GM20000 (cell line): ENCODE measurements at places on chromosomes 7 and 10.

DNA sequence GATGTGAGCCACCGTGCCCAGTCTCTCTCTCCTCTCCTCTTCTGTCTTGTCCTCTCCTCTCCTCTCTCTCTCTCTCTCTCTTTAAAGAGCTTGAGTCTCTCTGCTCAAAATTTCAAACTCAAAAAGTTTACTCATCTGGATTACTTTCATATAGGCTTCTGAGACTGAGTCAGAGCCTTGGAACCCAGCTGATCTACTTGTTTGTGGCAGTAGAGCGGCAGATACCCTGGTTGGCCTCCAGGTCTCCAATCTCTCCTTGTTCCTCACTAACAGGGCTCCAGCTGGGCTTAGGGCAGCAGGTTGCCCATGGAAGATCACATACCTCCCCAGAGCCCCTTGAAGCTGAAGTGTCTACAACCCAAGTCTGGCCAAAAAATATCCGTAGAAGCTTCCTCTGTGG lies 51.0 kb downstream of the HHEX start:
- no peak for DNase-seq

GRCh38 chr10:12919574-12919973 lies 81.9 kb downstream of the CCDC3 start:
- no peak for DNase-seq

DNA sequence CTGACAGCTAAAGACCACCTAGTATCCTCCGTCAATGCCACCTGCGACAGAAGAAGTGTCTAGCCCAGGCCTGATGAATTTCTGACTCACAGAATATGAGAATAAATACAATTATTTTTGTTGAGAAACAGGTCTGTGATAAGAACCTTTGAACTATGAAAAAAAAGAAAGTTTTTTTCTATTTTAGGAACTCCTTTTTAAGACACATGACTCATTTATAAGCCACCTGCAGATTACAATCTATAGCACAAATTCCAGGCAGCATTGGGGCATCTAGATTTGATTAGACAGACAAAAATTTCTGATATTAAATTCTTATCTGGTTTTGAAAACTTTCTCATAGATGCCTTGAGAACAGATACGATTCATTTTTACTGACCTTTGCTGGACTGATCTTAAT lies 256.7 kb upstream of the LYZL1 start:
- no peak for DNase-seq

DNA sequence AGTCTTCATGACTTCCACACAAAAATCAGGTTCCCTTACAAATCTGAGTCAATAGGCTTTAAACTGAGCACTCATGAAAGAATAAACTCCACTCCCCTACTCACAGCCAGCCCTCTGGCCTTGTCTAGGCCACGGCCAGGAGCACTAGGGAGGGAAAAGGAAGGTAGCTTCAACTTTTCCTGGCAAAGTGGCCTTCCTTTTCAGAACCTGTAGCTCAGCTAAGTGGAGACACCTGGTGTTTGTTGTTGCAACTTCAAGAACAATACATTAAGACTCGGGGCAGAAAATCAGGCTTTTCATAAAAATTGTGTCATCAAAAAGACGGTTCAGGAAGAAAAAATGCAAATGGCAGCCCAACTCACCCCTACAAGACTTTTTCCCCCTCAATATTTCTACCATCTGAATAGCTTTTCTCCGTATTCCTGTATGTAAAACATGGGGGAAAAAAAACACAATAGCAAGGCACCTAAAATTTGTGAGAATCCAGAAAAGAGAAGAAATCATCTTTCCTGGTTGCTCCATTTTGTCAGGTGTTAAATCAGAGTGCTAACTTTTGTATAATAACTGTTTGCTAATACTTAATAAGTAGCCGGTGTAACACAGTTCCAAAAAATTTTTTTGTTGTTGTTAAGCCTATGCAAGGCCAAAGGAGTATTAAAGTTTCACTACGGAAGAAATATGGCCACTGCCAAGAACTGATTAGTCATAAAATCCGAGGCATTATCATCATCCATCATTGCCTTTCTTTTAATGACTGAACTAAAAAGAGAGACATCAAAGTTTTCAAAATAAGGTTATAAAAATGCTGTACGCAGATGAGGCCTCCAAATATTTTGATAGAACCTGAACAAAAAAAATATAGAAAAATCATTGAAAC lies 66.2 kb upstream of the ARID5B start:
- peak; percentile 23 for DNase-seq

- DNase-seq = no peak
Observed at GRCh38 chr7:114787556-114787955, 134.3 kb upstream of the MDFIC start.

DNA sequence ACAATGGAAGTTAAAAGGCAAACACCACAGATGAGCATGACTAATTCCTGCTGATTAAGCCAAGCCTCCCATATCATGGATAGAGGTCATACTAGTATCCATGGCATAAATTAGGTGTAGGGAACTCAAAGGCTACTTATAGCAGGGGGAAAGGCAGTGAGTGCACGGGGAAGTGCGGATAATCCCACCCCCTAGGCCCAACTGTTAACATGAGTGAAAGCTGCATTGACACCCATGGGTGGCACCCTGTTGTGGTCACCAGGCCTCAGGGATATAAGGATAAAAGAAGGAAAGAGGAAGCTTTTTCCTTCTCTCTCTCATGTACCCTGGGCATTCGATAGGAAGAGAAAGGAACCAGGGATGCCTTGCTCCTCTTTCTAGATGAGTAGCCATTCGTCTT lies 161.9 kb downstream of the DGKB start:
- DNase-seq = no peak

DNA sequence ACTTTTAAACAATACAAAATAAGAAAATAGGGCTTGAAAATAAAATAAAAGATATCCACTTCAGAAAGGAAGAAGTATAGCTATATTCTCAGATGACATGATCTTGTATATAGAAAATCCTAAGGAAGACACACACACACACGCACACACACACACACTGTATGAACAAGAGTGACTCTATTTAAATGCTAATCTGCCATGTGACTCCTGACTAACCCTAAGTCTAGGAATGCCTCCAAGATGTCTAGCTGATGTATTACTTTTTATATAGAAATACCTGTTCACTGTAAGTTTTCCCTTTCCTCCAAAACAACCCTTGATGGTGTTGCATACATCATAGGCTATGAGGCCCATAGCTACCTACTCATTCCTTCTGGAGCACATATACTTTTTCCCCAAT lies 173.1 kb upstream of the LRRTM3 start:
- no peak for DNase-seq

DNA sequence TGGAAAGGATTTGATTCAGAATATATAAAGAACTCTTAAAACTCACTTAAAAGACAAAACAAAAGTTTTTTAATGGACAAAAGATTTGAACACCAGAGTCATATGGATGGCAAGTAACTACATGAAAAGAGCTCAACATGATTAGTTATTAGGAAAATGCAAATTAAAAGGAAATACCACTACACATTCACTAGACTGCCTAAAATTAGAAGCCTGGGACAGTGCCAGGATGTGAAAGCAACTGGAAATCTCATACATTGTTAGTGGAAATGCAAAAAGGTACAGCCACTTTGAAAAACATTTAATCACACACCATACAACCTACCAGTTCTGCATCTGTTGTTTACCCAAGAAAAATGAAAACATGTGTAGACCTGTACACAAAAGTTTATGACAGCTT lies 48.8 kb downstream of the RALA start:
- no peak for DNase-seq

GRCh38 chr10:132178672-132179545 lies 7.8 kb upstream of the DPYSL4 start:
- DNase-seq = no peak

- no peak for DNase-seq
Observed at GRCh38 chr7:126529833-126530232, 722.9 kb downstream of the GRM8 start.

DNA sequence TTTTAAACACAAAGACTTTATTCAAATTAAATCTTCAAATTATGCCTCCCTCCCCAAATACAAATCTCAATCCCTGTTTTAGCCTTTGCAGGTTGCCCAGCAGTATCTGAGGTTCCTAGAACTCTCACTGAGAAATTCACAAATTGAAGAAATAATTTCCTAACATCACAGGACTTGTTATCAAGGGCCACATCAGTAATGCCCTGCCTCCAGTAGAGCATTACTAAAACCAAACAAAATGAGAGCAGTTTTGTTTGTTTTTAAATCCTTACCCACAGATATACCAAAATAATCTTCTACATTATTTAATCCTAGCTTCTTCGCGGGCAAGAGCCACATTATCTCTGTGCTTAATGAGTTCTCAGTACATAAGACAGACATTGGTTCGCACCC lies 152.2 kb downstream of the SGMS1 start:
- DNase-seq = no peak

DNA sequence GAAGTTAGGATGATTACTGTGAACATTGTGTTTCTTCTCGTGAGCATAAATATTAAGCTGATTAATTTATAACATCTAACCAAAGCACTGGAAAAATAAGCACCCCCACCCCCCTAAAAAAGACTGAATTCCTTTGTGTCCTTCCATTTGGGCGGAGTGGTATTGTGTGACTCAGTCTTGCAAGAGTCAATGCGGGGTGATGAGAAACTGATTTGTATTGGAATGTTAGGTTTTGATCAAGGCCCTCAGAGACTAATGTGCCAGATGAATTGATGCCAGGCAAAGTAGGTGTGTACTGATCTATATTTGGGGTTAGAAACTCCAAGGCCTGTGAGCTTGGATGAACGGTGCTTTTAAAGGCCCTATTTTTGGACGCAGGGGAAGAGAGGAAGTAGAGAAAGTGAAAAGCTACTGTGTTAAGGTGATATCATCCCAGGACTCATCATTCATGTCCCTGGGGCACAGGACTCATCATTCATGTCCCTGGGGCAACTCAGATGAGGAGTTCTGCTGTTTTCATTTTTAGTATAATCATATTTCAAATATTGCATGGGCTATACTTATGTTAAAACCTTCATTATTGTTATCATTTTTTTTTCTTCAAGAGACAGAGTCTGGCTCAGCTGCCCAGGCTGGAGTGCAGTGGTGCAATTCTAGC lies 61.3 kb upstream of the PTN start:
- DNase-seq = no peak

GRCh38 chr7:130345136-130345535 lies 520 bp downstream of the CPA5 start:
- no peak for DNase-seq

GRCh38 chr10:1404323-1405260 lies 332.7 kb downstream of the ADARB2 start:
- DNase-seq = no peak

DNA sequence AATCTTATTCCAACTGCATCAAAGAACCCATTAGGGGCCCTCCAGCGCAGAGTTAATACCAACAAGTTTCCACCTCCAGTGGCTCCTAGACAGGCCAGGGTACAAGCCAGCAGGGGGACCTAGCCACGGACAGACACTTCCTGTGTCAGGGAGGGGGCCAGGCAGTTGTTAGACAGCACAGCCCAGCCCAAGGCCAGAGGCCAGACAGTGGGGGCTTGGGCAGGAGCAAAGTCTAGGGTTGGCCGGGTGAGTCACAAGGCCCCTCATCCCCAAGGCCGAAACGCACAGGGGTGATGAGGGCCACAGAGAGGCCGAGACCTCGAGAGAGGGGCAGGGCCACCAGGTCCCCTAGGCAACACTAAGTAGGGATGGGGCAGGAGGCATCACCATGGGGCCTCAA lies 19.3 kb upstream of the OPTN start:
- no peak for DNase-seq

DNA sequence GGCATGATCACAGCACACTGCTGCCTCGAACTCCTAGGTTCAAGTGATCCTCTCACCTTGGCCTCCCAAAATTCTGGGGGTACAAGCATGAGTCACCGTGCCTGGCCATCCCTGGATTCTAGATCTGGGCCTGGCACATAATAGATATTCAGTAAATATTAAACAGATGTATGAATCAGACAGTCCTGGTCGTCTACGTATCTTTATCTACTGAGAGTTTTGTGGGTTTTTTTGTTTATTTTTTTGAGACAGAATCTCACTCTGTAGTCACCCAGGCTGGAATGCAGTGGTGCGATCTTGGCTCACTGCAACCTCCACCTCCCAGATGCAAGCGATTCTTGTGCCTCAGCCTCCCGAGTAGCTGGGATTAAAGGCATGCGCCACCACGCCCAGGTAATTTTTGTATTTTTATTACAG lies 24.3 kb upstream of the ITGB1 start:
- DNase-seq = no peak

GRCh38 chr7:81882086-81882485 lies 112.2 kb upstream of the HGF start:
- DNase-seq = no peak

- DNase-seq = no peak
Observed at GRCh38 chr7:20229646-20230500, 12.7 kb upstream of the MACC1 start.

- no peak for DNase-seq
Observed at GRCh38 chr7:114047889-114048288, 129.1 kb upstream of the PPP1R3A start.

DNA sequence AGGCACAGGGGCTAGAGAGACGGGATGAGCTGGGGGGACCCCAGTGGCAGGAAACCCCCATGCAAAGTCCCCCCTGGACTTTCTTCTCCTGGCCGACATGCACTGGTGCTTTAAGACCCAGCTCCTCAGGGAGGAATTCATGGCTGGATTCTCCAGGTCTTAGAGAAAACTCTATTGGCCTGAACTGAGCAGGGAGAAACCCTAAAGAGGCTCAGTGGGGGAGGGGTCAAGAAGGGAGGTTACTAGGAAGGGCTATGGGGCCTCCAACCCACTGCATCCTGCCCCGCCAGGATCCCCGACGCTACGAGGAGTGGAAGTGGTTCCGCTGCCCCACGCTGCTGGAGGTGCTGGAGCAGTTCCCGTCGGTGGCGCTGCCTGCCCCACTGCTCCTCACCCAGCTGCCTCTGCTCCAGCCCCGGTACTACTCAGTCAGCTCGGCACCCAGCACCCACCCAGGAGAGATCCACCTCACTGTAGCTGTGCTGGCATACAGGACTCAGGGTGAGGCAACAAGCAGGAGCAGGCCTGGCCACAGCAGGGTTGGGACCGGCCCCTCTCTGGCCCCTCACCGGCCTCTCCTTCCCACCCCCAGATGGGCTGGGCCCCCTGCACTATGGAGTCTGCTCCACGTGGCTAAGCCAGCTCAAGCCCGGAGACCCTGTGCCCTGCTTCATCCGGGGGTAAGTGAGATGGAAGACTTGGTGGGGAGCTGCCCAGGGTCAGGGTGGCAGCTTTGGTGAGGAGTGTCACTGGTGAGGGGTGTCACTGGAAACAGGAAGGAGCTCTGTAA lies 13.8 kb downstream of the ATG9B start:
- DNase-seq = no peak
